Karpas-422 (cell line): ENCODE measurements at places on chromosomes 13 and 19.

DNA sequence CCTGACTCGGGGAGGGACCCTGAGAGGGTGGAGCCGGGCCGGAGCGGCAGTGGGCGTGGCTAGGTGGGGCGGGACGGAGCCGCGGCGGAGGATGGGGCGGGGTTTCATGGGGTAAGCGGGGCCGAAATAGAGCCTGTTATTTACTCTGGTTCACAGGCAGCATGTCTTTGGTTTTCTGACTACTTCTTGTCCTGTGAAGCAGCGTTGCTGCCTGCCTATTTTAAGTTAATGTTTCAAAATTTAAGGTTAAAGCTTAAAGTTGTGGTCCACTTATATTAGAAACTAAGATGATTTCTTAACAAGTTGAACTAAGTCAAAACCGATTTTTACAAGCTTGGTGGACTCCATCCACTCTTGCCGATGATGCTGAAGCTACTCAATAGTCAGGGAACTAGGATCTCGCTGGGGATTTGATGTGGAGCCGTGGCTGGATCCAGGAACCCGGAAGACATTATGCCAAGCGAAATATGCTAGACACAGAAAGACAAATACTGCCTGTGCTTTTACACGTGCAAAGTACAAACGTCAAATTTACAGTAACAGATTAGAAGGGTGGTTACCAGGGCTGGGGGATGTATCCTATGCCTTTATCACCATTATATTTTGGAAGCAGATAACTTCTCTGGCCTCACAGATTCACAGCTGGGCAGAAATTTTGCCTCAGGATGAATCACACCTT is 433 bp upstream of the ZNF616 start:
- H3K36me3 ChIP-seq: peaks cover 21% of the 10 kb centered on the region
- DNase-seq: no peak
- H3K4me1 ChIP-seq: peaks cover 15% of the 10 kb centered on the region
- H3K27ac ChIP-seq: peak overlapping the region; percentile 27

DNA sequence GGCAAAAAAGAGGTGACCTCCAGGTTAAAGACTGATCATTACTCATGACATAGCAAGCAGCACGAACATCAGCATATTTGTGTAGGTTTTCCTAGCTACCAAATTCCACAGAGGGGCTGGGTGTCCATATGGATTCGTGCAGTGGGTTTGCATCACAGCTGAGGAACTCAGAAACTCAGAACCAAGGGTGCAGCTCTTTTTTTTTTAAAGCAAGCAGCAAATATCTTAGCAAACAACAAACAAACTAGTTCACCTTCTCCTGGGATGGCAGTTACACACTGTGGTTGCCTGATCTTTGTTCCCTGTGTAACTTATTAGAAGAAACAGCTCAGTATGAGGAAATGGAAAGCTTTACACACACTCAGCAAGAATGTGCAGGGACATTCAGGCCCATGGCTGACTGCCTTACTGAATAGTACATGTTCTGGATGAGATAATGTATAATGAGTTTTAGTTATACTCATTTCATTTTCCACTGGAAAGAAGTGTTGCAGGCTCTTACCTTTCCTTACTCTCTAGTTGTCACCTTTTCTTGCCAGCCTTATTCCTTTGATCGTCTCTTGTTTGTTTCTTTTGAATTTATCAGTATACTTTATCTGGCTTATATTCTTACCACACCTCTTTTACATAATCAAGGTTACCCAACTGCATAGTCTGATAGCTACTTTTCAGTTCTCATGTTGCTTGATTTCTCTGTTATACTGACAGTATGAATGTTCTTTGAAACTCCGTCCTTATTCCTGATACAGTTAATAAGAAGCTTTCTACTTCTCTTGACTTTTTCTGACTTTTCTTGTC is 4.3 kb downstream of the NDFIP2 start:
- peaks cover 22% of the 10 kb centered on the region for H3K4me1 ChIP-seq
- no peak for DNase-seq
- H3K27ac ChIP-seq: no peak overlapping the region

GRCh38 chr13:25722893-25723292 is 328.9 kb downstream of the SHISA2 start:
- no peaks in the 10 kb centered on the region for H3K36me3 ChIP-seq
- H3K27ac ChIP-seq: no peak overlapping the region
- DNase-seq: no peak
- no peak overlapping the region for H3K4me3 ChIP-seq
- no peaks in the 10 kb centered on the region for H3K4me1 ChIP-seq
- no peaks in the 10 kb centered on the region for H3K27me3 ChIP-seq

- no peaks in the 10 kb centered on the region for H3K27me3 ChIP-seq
- H3K4me3 ChIP-seq: no peak overlapping the region
- peak; percentile 38 for DNase-seq
- H3K27ac ChIP-seq: no peak overlapping the region
- H3K4me1 ChIP-seq: no peaks in the 10 kb centered on the region
Observed at GRCh38 chr13:79548902-79549301, 67.9 kb downstream of the NDFIP2 start.

DNA sequence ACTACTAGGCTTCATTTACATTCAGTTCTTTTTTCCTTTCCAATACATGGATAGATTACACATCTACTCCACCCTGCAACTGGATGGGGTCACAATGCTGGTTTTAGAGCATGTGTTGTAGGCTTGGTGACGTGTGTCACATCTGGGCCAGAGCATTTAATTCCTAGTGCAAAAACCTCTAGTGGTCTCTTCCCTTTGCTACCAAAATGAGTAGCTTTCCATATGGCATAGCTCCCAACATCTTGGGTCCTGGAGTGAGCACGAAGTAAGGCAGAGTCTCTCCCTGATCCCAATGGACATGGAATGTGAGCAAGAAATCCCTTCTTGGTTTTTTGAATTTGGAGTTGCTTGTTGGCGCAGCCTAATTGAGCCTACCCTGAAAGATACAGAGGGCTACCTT is 51.7 kb downstream of the TNFSF11 start:
- no peak for DNase-seq
- no peak overlapping the region for H3K27ac ChIP-seq
- no peaks in the 10 kb centered on the region for H3K4me1 ChIP-seq
- H3K27me3 ChIP-seq: no peaks in the 10 kb centered on the region
- no peaks in the 10 kb centered on the region for H3K36me3 ChIP-seq

DNA sequence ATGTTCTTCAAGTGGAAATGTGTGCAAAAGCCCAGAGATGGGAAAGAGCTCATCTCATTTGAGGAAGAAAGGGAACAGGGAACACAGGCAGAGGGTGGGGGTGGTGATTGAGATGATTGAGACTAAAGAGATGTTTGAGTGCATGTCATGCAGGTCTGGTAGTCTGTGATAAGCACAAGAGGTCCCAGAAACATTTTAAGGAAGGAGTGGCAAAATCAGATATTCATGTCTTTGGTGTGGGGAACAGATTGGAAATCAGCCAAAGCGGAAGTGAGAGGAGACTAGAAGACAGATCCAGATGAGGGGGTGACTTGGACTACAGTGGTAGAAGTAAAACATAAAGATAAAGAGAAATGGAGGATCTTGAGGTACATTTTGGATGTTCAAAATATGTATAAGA is 39.4 kb upstream of the DACH1 start:
- H3K27me3 ChIP-seq: no peaks in the 10 kb centered on the region
- no peaks in the 10 kb centered on the region for H3K36me3 ChIP-seq
- no peak for DNase-seq
- H3K4me3 ChIP-seq: no peak overlapping the region
- H3K4me1 ChIP-seq: no peaks in the 10 kb centered on the region

DNA sequence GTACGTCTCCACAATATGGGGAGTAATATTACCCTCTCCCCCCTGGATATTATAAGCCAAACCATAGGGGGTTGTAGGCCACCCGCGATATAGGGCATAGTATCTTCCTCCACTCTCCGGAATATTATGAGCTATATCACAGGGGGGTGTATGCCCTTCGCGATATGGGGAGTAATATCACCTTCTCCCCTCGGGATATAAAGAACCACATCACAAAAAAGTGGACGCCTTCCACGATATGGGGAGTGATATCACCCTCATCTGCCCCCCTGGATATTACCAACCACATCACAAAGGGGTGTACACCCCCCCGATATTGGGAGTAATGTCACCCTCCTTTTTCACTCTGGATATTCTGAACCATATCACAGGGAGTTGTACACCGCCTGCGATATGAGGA is 65.5 kb upstream of the CEACAM21 start:
- H3K4me3 ChIP-seq: no peak overlapping the region
- H3K27ac ChIP-seq: no peak overlapping the region
- no peaks in the 10 kb centered on the region for H3K4me1 ChIP-seq
- no peak for DNase-seq
- no peaks in the 10 kb centered on the region for H3K36me3 ChIP-seq

DNA sequence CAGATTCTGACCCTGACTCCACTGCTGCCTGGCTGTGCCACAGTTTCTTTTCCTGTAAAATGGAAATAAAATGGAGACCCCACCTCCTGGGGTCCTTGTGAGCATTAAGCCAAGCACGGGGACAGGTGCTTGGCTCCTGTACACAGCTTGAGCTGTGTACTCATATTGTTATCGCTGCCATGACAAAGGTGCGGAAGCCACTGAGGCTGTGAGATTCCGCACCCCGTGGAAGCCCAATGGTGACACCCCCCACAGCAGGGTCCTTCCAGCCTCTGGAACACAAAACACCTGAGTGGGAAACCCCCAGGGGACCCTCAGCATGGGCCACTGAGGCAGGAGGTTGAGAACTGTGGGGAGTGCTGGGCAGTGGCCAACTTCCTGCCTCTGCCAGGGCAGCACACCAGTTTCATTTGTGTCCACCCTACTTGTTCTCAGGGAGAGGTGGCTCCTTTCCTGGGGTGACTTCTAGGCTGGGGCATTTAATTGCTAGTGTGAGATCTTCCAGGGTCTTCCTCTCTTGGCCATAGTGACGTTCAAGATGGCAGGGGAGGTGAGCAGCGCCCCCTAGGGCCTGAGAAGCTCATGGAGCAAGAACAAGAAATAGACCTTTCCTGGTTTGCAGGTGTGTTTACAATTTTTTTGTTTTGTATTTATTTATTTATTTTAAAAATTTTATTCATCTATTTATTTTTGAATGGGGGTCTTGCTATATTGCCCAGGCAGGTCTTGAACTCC is 5.4 kb upstream of the JSRP1 start:
- DNase-seq: peak; percentile 87
- H3K4me3 ChIP-seq: no peak overlapping the region
- no peaks in the 10 kb centered on the region for H3K36me3 ChIP-seq
- peaks cover 20% of the 10 kb centered on the region for H3K4me1 ChIP-seq

GRCh38 chr19:896434-896833 is 3.1 kb downstream of the RNU6-9 start:
- DNase-seq: no peak
- no peak overlapping the region for H3K4me3 ChIP-seq
- H3K4me1 ChIP-seq: peaks cover 29% of the 10 kb centered on the region
- H3K27me3 ChIP-seq: no peaks in the 10 kb centered on the region

DNA sequence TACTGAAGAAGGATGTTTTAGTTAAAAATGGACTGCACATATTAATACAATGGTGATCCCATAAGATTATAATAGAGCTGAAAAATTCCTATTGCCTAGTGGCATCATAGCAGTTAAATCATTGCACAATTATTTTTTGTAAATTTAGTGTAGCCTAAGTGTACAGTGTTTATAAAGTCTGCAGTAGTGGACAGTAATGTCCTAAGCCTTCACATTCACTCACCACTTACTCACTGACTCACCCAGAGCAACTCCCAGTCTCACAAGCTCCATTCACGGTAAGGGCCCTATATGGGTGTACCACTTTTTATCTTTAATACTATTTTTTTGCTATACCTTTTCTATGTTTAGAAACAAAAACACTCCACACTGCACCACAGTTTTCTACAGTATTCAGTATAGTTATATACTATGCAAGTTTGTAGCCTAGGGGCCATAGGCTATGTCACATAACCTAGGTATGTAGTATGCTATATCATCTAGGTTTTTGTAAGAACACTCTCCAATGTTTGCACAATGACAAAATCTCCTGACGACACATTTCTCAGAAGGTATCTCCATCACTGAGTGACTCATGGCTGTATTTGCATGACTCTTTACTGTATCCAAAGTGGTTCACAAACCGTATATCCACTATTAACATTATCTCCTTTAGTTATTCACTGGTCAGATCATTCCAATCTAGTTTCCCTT is 536.0 kb downstream of the KLF12 start:
- H3K4me1 ChIP-seq: peaks cover 6% of the 10 kb centered on the region; the same call in 1 of the 2 replicates
- H3K4me3 ChIP-seq: no peak overlapping the region
- no peaks in the 10 kb centered on the region for H3K27me3 ChIP-seq
- DNase-seq: no peak

DNA sequence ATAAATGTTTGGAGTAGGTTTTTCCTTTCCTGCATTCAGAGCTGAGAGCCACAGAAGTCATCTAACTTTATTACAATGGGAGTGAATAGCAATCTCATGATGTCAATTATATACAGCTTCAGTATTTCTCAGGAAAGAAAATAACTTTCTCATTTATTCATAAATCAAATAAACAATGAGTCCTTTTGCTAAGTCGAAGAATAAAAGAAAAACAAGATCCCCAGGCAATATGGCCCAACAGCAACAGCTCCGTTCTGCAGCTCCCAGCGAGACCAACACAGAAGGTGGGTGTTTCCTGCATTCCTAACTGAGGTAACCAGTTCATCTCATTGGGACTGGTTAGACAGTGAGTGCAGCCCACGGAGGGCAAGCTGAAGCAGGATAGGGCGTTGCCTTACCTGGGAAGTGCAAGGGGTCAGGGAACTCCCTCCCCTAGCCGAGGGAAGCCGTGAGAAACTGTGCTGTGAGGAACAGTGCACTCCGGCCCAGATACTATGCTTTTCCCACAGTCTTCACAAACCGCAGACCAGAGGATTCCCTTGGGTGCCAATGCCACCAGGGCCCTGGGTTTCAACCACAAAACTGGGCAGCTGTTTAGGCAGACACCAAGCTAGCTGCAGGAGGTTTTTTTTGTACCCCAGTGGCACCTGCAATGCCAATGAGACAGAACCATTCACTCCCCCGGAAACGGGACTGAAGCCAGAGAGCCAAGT is 128.2 kb downstream of the SLITRK1 start:
- no peaks in the 10 kb centered on the region for H3K4me1 ChIP-seq
- H3K4me3 ChIP-seq: no peak overlapping the region
- DNase-seq: no peak
- no peaks in the 10 kb centered on the region for H3K36me3 ChIP-seq
- H3K27ac ChIP-seq: no peak overlapping the region

DNA sequence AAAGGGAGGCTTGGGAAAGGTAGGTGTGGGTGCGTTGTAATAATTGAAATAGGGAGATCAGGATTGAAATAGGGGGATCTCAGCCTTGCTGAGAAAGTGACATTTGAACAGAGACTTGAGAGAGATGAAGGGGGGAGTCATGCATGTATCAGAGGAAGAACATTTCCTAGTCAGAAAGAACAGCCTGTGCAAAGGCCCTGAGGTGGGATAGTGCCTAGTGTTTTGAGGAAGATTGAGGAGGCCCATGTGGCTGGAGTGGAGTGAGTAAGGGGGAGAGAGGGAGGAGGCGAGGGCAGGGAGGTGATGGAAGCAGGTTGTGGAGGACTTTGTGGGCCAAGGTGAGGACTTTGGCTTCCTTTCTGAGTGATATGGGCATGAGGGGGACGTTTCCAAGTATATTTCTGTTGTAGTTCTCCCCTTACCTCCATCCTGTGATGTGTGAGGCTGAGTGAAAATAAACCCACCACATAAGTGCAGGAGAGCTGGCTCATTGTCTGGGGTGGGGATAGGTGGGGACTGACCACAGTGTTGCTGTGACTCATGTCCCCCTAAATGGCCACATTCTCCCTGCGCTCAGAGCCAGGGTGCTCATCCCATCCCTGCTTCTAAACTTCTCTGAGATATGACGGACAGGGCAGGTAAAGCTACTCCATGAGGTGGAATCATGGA is 17.8 kb downstream of the ACTL9 start:
- H3K36me3 ChIP-seq: no peaks in the 10 kb centered on the region
- no peaks in the 10 kb centered on the region for H3K4me1 ChIP-seq
- H3K27me3 ChIP-seq: no peaks in the 10 kb centered on the region
